Spinal cord (tissue), 10 donors: ENCODE measurements at places on chromosomes 12 and 14. TPM values are rescaled to one million over a fixed set of nuclear protein-coding genes. Genes with fewer than 3 reads are reported as not detected.

DNA sequence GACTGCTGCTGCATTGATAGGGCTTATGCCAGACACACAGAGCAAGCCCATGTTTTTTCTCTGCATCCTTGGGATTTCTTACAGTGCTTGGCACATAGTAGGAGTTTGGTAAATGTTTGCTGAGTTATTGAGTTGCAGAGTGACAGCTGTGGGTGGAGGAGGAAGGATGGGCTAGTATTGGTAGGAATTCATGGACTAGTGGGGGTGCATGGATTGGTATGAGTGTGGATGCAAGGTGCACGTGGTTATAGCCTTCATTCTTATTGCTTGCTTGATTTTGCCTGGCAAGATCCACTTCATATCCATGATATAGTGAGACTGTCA is 11.4 kb downstream of the RGS6 start:
- no peak for DNase-seq

- DNase-seq: no peak
Observed at GRCh38 chr12:1731019-1731687, 40.3 kb downstream of the ADIPOR2 start.

- DNase-seq: no peak
Observed at GRCh38 chr12:4191642-4192041, 81.9 kb upstream of the CCND2 start.

DNA sequence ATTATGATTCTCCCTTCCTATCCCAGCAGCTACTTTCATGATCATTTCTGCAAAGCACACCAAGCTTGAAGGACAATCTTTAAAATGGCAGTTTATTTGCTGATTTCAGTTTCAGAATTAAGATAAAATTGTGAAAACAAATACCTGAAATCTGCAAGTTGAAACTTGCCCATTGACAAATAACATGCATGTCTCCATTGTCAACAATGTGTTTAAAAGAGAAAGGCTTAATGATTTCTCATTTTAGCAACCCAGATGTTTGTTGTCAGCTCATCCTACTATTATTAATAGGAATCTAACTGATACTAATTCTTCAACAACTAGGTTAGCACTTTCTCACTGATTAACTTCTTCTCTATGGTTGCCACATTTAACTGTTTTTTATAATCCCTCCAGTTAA is 474.6 kb downstream of the PRKD1 start:
- no peak for DNase-seq

GRCh38 chr14:43408472-43408871 is 1098.6 kb downstream of the FSCB start:
- DNase-seq: no peak

- DNase-seq: no peak
Observed at GRCh38 chr14:102316338-102316742, 3.2 kb upstream of the ZNF839 start.

- no peak for DNase-seq
Observed at GRCh38 chr14:77889971-77890442, 90.1 kb downstream of the ADCK1 start.

CELA1 gene
- total RNA-seq: not detected

FOXG1 gene
- total RNA-seq: 1.5 TPM

KRT6C gene
- not detected for total RNA-seq
